Mammary microvascular endothelial cell (primary cell): ENCODE measurements at places on chromosomes 16 and 17. TPM values are rescaled to one million over a fixed set of nuclear protein-coding genes. Genes with fewer than 3 reads are reported as not detected.

The CSH1 gene
- total RNA-seq, result not detected in 2 replicates

The EXOC3L1 gene
- 9.4 and 13.3 TPM in 2 replicates for total RNA-seq

The ALDH3A1 gene
- 0.10 TPM in 1 of 2 replicates, not detected in the other for total RNA-seq

The UNC13D gene
- 1.2 and 1.8 TPM in 2 replicates for total RNA-seq

The C17orf50 gene
- not detected in 2 replicates for total RNA-seq

The SEC14L5 gene
- total RNA-seq, result not detected in 2 replicates

The TOX3 gene
- not detected in 2 replicates for total RNA-seq

The CIITA gene
- 0.05 and 0.07 TPM in 2 replicates for total RNA-seq

The SCNN1B gene
- total RNA-seq, result 0.73 and 1.6 TPM in 2 replicates

The DHRS7C gene
- not detected in 2 replicates for total RNA-seq

The MMP25 gene
- under 0.01 and 0.15 TPM in 2 replicates for total RNA-seq

The SRSF1 gene
- total RNA-seq, result 213 and 221 TPM in 2 replicates

The CD7 gene
- not detected in 2 replicates for total RNA-seq

The SLC38A10 gene
- 80.6 and 91.1 TPM in 2 replicates for total RNA-seq

The TAC4 gene
- not detected in 2 replicates for total RNA-seq

The MAF gene
- total RNA-seq, result 2.3 and 3.6 TPM in 2 replicates

The PCGF2 gene
- 9.7 and 14.5 TPM in 2 replicates for total RNA-seq

The TBC1D3E gene
- total RNA-seq, result 0.89 TPM in 1 of 2 replicates, not detected in the other

The RGS11 gene
- total RNA-seq, result 0.25 and 1.1 TPM in 2 replicates

The CFAP97D1 gene
- total RNA-seq, result not detected in 2 replicates

The KRTAP4-5 gene
- total RNA-seq, result not detected in 2 replicates

The ASPHD1 gene
- 0.07 and 0.34 TPM in 2 replicates for total RNA-seq

The KRT20 gene
- not detected in 2 replicates for total RNA-seq

The GRIN2A gene
- 0.20 and 0.67 TPM in 2 replicates for total RNA-seq

The CMTM2 gene
- total RNA-seq, result not detected in 2 replicates

The CCL17 gene
- total RNA-seq, result not detected in 2 replicates

The ERBB2 gene
- total RNA-seq, result 12.5 and 13.5 TPM in 2 replicates

The MEIOB gene
- not detected in 2 replicates for total RNA-seq

The FOXF1 gene
- 12.8 and 13.3 TPM in 2 replicates for total RNA-seq

The SLC6A2 gene
- total RNA-seq, result not detected in 2 replicates

The EME1 gene
- total RNA-seq, result 4.9 and 8.3 TPM in 2 replicates

The MAPT gene
- total RNA-seq, result not detected in 2 replicates

The FCSK gene
- 13.7 and 15.0 TPM in 2 replicates for total RNA-seq

The CA7 gene
- total RNA-seq, result not detected in 2 replicates

The IFT20 gene
- 32.2 and 38.3 TPM in 2 replicates for total RNA-seq

The NIP7 gene
- total RNA-seq, result 34.6 and 36.5 TPM in 2 replicates

The CNGB1 gene
- total RNA-seq, result 0.05 TPM in 1 of 2 replicates, not detected in the other

The CHP2 gene
- not detected in 2 replicates for total RNA-seq

The CRYBA1 gene
- not detected in 2 replicates for total RNA-seq

The LGALS9B gene
- total RNA-seq, result not detected in 2 replicates

The SPNS2 gene
- 69.0 and 75.5 TPM in 2 replicates for total RNA-seq

The CYB561 gene
- total RNA-seq, result 13.3 and 18.6 TPM in 2 replicates

The TPSG1 gene
- not detected in 2 replicates for total RNA-seq

The EFNB3 gene
- 0.10 and 0.13 TPM in 2 replicates for total RNA-seq

The KRT24 gene
- total RNA-seq, result not detected in 2 replicates

The CTRB2 gene
- total RNA-seq, result not detected in 2 replicates

The NKD1 gene
- total RNA-seq, result under 0.01 TPM in 1 of 2 replicates, not detected in the other

The SMTNL2 gene
- 0.20 TPM in 1 of 2 replicates, not detected in the other for total RNA-seq

The FBXW10 gene
- total RNA-seq, result 0.07 TPM in 1 of 2 replicates, not detected in the other

The NPIPA3 gene
- 0.33 TPM in 1 of 2 replicates, not detected in the other for total RNA-seq

The GID4 gene
- total RNA-seq, result 7.3 and 8.3 TPM in 2 replicates

The CDRT4 gene
- not detected in 2 replicates for total RNA-seq

The TRIM72 gene
- not detected in 2 replicates for total RNA-seq

The TBC1D26 gene
- total RNA-seq, result not detected in 2 replicates

The HSPB9 gene
- total RNA-seq, result not detected in 2 replicates

The SLFN13 gene
- total RNA-seq, result 3.6 and 6.2 TPM in 2 replicates

The GSG1L gene
- not detected in 2 replicates for total RNA-seq

The SAMD14 gene
- 3.5 and 5.7 TPM in 2 replicates for total RNA-seq

The CCDC78 gene
- not detected in 2 replicates for total RNA-seq

The ESRP2 gene
- total RNA-seq, result 0.33 and 0.54 TPM in 2 replicates
